ENCODE measurements at places on chromosomes 6 and 20.

DNA sequence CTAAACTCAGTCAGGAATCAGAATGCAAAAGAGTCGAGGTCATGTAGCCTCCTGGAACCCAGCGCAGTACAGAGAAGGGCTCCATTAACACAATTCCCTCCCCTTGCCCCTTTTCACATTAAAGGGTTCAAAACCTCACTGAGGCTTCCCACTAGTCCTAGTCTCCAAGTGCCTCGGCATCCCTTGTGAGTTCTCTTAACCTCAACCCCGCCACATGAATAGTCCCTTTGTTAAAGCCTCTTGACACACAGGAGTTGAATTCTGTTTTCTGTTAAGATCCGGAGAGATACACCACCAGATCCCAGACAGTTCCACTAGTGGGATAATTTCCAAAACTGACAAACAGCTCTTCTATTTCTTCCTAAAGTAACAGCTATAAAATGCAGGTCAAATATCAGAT is 17.8 kb downstream of the PTPRT start:
- H3K27me3 ChIP-seq = peaks cover 8% of the 10 kb centered on the region
- no peak overlapping the region for H3K27ac ChIP-seq

GRCh38 chr6:36114798-36115408 is 15.4 kb upstream of the MAPK13 start:
- H3K4me3 ChIP-seq = peak overlapping the region; percentile 70
- no peak for DNase-seq
- peak overlapping the region; percentile 60 for H3K27ac ChIP-seq
- peaks cover 31% of the 10 kb centered on the region for H3K4me1 ChIP-seq

- no peak for DNase-seq
- no peaks in the 10 kb centered on the region for H3K27me3 ChIP-seq
- peaks cover 51% of the 10 kb centered on the region for H3K4me1 ChIP-seq
- H3K36me3 ChIP-seq = no peaks in the 10 kb centered on the region
Measured at GRCh38 chr6:142878407-142878806, 66.6 kb downstream of the HIVEP2 start.

DNA sequence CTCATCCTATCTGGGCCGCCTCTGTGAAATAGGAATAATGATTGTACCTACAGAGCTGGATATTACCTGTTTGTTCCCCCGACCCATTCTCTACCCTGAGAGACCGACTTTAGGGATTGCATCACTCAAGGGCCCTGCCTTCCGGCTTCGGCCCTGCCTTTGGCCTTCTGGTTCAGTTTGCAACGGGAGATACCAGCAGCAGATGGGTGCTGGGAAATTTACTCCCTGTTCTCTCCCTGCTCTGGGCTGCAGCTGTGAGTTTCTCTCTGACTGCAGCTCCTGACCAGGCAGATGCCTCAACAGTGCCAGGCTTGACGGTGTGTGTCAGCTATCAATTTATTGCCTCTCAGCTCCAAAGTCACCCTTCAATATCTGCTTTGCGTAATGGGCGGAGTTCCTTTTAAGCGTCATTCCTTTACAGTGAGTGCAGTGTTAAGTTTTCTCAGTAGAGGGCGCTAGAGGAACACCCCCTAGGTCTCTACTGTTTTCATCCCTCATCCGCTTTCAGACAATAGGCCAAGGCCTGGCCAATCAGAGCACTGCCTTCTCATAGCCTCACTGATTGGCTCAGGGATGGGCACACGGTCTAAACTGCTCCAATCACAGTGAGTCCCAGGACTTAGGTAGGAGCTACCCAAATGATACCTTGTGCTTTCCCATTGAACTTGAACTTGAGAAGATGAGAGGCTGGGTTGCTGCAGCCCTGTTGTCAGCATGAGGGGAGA is 30.0 kb downstream of the KCNG1 start:
- no peaks in the 10 kb centered on the region for H3K4me1 ChIP-seq
- H3K4me3 ChIP-seq = no peak overlapping the region
- no peaks in the 10 kb centered on the region for H3K27me3 ChIP-seq
- H3K36me3 ChIP-seq = no peaks in the 10 kb centered on the region

GRCh38 chr6:110561696-110562095 is 85.3 kb upstream of the SLC22A16 start:
- no peak overlapping the region for H3K27ac ChIP-seq
- no peaks in the 10 kb centered on the region for H3K27me3 ChIP-seq
- H3K4me3 ChIP-seq = no peak overlapping the region
- H3K36me3 ChIP-seq = no peaks in the 10 kb centered on the region
- DNase-seq = no peak

DNA sequence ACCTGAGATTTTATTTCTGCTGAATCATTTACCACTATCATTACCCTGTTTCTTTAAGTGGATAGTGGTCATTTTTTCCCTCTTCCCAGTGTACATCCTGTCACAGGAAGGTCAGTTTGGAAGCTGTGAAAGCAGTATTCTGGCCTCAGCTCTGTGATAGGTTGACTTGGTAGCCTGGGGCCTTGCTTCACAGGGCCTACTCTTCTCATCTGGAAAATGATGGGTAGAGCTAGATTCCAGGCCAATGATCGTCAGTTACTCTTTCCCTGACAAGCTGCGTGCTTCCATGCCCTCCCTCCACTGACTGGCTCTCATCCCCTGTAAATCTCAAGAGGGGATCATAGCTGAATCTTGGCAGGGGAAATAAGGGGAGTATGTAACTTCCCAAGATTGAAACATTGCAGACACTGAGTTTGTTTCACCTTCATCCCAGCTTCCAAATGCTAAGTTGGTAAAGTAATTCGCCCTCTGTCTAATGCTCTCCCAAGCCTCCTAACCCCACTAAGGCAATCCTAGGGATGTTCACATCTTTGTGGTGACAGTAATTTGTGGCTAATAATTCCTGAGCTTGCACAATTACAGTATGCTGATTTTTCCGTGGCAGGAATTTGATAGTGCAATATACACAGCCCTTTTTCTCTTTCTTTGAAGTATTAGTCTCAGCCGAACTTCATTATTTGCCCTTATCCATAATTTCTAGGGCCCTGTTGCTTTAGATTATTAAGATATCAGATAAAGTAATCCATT is 51.2 kb downstream of the VAPB start:
- no peaks in the 10 kb centered on the region for H3K36me3 ChIP-seq
- no peak for DNase-seq
- H3K4me1 ChIP-seq = peaks cover 28% of the 10 kb centered on the region
- peak overlapping the region; percentile 1 for H3K27ac ChIP-seq

- H3K27ac ChIP-seq = no peak overlapping the region
- H3K4me1 ChIP-seq = no peaks in the 10 kb centered on the region
- H3K36me3 ChIP-seq = no peaks in the 10 kb centered on the region
- DNase-seq = no peak
- H3K27me3 ChIP-seq = no peaks in the 10 kb centered on the region
Measured at GRCh38 chr6:127013865-127014264, 104.6 kb upstream of the RSPO3 start.

GRCh38 chr6:170279426-170279825 is 11.5 kb downstream of the DLL1 start:
- H3K27me3 ChIP-seq = no peaks in the 10 kb centered on the region
- DNase-seq = no peak
- peak overlapping the region; percentile 33 for H3K4me3 ChIP-seq
- H3K36me3 ChIP-seq = no peaks in the 10 kb centered on the region
- peaks cover 18% of the 10 kb centered on the region for H3K4me1 ChIP-seq

DNA sequence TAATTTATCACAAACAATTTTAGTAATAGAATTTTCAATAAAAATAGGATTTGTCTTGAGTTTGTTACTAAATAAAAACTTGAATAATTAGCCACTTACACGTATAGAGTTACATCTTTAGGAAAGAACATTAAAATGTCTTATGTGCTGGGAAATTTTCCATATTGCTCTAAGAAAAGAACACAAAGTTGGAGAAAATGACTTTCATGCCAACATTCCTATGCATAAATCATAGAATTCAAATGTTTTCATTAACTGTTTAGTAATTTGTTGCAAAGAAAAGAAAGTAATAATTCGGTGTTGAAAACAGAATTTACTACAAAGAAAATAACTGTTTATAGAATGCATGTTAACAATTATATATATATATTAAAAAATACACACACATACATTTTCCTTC is 4.7 kb upstream of the TBC1D32 start:
- H3K4me1 ChIP-seq = peaks cover 15% of the 10 kb centered on the region
- DNase-seq = no peak
- H3K36me3 ChIP-seq = no peaks in the 10 kb centered on the region
- no peak overlapping the region for H3K4me3 ChIP-seq

DNA sequence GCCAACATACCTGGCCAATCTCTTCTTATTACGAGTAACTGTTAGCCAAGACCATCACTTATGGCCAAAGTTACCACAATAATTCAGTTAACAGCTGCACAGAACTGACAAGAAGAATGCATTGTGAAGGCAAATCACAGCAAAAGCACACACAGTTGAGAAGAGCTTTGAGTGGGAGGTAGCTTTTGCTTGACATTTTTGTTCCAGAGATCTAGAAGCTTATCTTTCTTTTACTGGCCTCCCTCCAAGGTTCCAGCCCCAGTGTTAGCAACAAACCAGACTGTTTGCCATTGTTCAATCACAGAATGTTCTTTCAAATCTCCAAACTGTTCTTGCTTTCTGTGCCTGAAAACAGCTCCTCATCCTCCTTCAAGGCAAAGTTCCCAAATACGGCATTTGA is 35.9 kb upstream of the IRAK1BP1 start:
- DNase-seq = no peak
- H3K4me1 ChIP-seq = no peaks in the 10 kb centered on the region
- peaks cover 26% of the 10 kb centered on the region for H3K27me3 ChIP-seq

DNA sequence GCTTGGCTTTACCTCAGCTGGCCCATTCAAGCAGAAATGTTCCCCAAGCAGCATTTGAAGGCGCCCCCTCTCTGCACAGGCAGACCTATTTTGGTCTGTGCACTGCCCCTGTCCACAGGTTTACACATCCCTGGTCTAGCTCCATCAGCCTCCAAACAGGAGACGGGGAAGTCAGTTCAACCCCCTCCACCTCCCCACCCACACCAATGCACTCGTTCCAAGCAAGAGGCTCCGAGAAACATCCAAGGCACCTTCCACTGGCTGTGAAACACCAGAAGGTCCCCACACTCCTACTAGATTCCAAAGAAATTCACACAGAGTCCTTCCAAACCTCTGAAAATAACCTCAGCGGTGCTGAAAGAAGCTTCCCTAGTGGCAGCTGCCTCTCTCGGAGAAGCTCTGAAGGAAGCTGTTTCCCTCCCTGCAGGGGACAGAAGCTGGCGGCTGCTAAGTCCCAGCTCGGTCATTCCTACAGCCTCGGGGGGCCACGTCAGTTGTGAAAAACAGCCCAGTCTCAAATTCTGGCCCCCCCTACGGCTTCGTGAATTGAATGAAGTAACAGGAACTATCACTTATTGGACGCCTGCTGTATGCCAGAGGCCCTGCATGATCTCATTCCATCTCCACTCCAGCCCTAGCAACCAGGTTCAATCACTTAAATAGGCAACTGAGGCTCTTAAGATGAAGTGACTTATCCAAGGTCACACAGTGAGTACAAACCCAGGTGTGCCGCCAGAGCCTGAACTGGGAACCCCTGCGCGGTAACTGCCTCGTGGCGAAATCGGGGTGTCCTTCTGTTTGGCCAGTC is 815 bp downstream of the SPATA2 start:
- H3K36me3 ChIP-seq = peaks cover 4% of the 10 kb centered on the region
- peak overlapping the region; percentile 79 for H3K27ac ChIP-seq
- peaks cover 50% of the 10 kb centered on the region for H3K4me1 ChIP-seq
- no peak for DNase-seq
- no peaks in the 10 kb centered on the region for H3K27me3 ChIP-seq

- no peak overlapping the region for H3K4me3 ChIP-seq
- H3K27me3 ChIP-seq = peaks cover 6% of the 10 kb centered on the region
- H3K27ac ChIP-seq = no peak overlapping the region
Measured at GRCh38 chr6:147738099-147738498, 229.6 kb downstream of the SAMD5 start.

DNA sequence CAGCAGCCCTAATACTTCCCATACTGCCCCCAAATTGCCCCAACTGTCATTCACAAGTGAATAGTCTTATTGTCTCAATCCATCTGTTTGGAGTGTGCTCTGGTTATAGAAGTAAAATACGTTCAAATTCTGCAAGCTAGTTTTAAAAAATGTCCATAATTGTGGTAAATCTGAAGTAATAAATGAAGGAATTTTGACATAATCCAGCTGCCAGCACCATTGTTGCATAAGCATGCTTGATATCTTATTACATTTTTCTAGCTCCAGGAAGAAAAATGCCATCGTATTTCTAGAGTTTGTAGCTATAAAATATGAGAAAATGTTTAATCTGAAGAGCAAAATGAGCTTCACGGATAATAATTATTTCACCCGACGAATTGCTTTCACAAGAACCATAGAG is 664.7 kb downstream of the RFPL4B start:
- H3K36me3 ChIP-seq = no peaks in the 10 kb centered on the region
- H3K4me3 ChIP-seq = no peak overlapping the region
- no peak overlapping the region for H3K27ac ChIP-seq
- DNase-seq = no peak

DNA sequence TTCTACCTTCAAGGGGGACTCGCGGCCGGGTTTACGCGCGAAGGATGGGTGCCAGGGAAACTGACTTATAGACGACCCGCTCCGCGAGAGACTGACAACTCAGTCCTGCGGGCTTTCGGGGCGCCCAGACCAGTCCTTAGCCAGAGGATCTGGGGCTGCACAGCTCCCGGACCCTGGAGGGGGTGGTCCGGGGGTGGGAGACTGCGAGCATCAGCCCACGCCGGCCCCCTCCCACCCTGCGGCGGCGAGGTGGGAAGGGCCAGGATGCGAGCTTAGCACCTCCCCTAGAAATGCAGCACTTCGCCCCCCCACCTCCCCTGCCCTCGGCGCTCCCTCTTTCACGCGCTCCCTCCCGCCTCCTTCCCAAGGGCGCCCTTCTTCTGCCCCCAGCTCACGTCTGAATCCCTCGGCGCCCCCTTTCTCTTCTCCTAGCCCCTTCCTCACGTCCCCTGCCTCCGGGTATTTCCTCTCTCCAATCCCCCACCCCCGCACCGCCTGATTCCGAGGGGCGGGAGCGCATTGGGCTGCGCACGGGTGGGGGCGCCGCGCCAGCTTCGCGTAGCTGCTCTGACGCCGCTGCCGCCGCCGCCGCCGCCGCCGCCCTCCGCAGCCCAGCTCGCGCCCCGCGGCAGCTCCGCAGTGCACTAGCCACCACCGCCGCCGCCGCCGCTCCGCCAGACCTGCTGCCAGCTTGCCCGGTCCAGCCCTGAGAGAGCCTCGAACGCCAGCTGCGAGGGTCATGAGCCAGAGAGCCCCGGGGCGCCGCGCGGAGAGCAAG is at the start of gene SLC32A1:
Gene SLC32A1, plus strand, starts transcription at position 639 of the 778 bp plus-strand sequence. CDS start 239 bp downstream, outside the sequence.
- peak within 1 kb of the TSS; percentile 51 for H3K4me3 ChIP-seq
- DNase-seq = no peak
- H3K27me3 ChIP-seq = peaks cover 67% of the 10 kb centered on the region
- H3K27ac ChIP-seq = no peak within 1 kb of the TSS
- H3K4me1 ChIP-seq = peaks cover 47% of the 10 kb centered on the region

Data from naive thymus-derived CD8-positive, alpha-beta T cell (primary cell).